ENCODE measurements at places on chromosomes 11 and 22.

GRCh38 chr11:88206751-88207150 lies 31.5 kb upstream of the RAB38 start:
- no peak for DNase-seq

GRCh38 chr22:24471570-24471969 lies 23.6 kb upstream of the UPB1 start:
- DNase-seq = peak; percentile 43

GRCh38 chr11:80320226-80320625 lies 879.4 kb upstream of the TENM4 start:
- no peak for DNase-seq

DNA sequence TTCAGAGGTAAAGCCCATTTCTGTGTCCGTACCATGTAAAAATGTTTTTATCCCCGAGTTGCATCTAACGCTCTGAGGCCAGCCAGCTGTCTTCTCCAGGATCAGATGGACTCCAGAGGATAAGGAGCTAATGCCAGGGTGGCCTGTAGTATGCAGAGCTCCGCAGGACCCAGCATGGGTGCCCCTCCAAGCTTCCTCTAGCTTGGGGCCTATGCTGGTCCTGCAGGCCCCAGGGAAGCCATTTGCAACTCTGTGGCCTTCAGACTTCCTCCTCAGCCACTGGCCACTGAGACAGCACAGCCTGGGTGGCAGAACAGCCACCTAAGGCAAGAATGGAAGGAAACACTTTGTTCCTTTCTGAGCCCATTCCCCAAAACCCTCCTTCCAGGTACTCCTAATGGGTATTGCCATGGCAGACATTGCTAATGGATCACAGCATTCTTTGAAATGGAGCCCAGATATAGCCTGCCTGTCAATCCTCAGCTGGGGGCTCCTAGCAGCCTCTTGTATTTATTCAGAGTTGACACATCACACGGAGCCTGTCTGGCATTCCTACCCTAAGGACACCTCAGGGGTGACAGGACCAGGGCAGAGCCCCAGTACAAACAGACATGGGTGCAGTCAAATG lies 4.7 kb downstream of the ADA2 start:
- no peak for DNase-seq

DNA sequence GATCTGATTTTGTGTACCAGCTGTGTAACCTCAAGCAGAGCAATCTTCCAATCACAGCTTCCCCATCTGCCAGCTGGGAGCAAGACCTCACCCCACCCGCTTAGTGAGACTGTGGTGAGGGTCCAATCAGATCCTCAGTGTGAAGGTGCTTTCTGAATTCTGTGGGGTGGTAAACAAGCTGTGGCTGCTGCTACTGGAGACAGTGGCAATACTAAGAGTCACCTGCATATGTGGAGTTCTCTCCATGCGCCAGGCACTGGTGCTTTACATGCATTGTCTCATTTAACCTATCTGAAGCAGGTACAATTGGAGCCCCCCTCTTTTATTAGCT lies 50.4 kb downstream of the CWC15 start:
- no peak for DNase-seq

- DNase-seq = no peak
Measured at GRCh38 chr22:19823902-19824211, 30.8 kb downstream of the GNB1L start.

- DNase-seq = no peak
Measured at GRCh38 chr11:121070951-121071845, 29.8 kb upstream of the TECTA start.

GRCh38 chr22:37464181-37464580 lies 22.0 kb downstream of the MFNG start:
- DNase-seq = no peak

DNA sequence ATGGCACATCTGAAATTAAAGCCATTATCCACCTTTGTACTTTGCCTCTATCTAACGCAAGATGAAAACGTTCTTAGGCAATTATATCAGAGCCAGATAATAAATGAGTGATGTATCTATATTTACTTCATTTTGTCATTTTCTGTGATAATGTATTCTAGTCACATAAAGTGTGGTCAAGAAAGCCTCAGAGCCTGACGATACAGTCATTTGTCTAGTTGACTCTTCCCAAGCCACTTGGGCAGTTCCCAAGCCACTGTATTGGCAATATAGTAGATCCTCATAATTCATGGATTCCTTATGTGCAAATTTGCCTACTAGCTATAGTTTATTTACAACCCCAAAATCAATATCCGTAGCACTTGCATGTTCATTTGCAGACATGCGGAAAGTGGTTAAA lies 7.8 kb downstream of the HOATZ start:
- no peak for DNase-seq

DNA sequence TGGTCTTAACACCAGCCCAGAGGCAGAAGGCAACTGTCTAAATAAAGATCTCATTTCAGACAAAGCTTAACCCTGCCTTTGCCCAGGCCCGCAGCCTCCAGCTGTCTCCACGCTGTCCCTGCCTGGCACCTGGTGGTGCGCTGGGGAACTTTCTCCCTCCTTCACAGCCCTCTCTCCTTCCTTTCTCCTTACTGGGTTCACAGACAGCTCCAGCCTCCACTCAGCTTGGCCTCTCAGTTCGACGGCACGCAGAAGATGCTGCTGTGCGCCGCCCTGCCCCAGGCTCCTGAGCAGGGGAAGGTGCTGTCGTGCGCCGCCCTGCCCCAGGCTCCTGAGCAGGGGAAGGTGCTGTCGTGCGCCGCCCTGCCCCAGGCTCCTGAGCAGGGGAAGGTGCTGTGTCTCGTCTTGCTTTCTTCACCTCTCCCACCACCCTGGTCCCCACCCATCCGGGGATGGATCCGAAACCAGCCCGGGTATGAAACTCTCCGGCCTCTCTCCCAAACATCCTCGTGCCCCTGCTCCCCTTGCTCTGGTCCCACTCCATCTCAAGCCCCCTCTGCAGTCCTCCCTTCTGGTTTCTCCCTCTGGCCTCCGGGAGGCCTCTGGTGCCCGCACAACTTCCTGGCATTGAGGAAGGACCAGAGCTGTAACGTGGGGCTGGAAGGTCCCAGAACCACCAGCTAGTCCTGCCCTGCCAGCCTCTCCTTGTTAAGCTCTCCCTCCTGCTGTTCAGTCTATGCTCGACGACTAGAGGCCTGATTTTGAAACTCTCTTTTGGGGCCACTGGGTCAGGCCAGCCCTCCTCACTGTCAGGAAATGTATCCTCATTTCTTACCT lies 22.9 kb upstream of the JAM3 start:
- peak; percentile 13 for DNase-seq

Data from adrenal gland (tissue), 19 donors.